MCF 10A (cell line): ENCODE measurements at places on chromosomes 5 and 9. TPM values are rescaled to one million over a fixed set of nuclear protein-coding genes. Genes with fewer than 3 reads are reported as not detected.

DNA sequence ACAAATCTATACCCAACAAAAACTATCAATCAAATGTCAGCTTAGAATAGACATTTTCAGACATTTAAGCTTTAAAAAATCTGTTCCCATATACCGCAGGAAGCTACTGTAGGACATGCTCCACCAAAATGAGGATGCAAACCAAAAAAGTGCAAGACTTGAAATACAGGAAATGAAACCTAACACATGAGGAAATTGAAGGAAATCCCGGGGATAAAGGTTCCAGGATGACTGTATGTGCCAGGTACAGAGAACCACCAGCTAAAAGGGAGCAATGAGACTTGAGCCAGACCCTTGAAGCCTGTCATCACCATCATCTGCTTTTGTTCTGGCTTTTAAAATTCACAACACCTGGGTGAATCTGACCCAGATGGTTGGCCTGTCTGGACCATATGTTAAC lies 21.4 kb downstream of the DIAPH1 start:
- H3K27me3 ChIP-seq: no peaks in the 10 kb centered on the region
- DNase-seq: no peak

- no peak for DNase-seq
- H3K27me3 ChIP-seq: peaks cover 72% of the 10 kb centered on the region
- no peaks in the 10 kb centered on the region for H3K36me3 ChIP-seq
- H3K4me3 ChIP-seq: no peak overlapping the region
- no peak overlapping the region for H3K27ac ChIP-seq
Measured at GRCh38 chr9:133526721-133527321, 2.1 kb upstream of the MYMK start.

DNA sequence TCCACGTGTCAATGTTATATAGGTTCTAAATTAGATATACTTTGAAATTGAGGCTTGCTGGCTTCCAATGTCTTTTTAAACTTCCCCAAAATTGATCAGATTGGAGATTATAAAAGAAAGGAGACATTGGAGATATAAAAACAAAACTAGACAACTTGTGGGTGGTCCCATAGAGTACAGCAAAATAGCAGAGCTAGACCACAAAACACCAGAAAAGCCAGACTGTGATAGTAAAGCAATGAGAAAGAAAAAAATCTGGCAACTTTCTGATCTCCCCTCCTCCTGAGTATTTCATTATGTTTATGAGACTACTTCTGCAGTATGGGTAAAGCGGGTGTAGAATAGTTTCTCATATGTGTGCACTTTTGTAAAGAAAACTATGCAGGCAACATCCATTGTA lies 713.8 kb upstream of the MEF2C start:
- no peaks in the 10 kb centered on the region for H3K27me3 ChIP-seq
- H3K27ac ChIP-seq: no peak overlapping the region
- H3K4me3 ChIP-seq: no peak overlapping the region
- no peaks in the 10 kb centered on the region for H3K36me3 ChIP-seq
- no peak for DNase-seq
- no peaks in the 10 kb centered on the region for H3K4me1 ChIP-seq

GRCh38 chr9:120876842-120877240 lies at the start of gene PHF19:
PHF19 (minus strand) TSS chr9:120877188; CDS start chr9:120874741, 2,447 bp downstream.
- no peaks in the 10 kb centered on the region for H3K27me3 ChIP-seq
- H3K27ac ChIP-seq: peak within 1 kb of the TSS; percentile 33
- peaks cover 40% of the 10 kb centered on the region for H3K4me1 ChIP-seq
- H3K4me3 ChIP-seq: peak within 1 kb of the TSS; percentile 76
- DNase-seq: peak; percentile 49

DNA sequence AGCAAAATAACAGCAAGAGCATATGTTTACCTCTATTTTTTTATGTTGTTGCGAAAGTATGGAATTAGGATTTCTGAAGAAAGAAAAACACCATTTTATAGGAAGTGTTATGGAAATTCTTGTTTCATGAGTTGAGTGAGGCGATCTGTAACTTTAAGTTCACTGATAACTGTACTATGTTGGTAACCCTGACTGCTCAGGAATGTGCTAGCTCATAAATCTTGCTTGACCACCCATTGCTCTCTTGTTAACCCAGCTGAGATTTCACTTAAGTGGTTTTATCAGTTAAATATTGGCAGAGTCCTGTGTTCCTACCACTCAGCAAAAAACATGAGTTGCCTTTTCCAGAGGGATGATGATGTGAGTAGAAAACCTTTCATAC lies 91.1 kb upstream of the STARD4 start:
- no peaks in the 10 kb centered on the region for H3K36me3 ChIP-seq
- H3K4me1 ChIP-seq: no peaks in the 10 kb centered on the region
- no peak overlapping the region for H3K4me3 ChIP-seq
- no peak for DNase-seq

DNA sequence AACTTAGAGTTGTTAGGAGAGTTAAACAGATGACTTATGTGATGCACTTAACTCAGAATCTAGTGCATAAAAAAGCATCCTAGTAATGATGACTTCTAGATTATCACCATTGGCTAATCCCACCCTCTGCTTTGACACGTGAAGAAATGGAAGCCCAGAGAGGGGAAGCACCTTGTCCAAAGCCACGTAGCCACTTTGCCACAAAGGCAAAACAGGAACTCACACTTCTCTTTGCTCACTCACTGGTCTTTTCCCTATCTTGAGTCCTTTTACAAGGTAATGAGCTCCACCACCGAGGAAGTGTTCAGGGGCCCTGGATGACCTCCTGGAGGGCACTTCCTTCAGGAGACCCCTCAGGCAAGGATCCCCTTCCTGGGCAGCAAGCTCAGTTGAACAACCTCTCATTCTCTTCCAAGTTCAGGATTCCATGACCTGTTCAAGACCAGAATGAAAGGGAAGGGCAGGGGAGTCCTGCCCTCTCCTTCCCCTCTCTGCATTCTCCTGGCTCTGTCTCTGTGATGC lies 89.7 kb downstream of the HRH2 start:
- H3K27me3 ChIP-seq: peaks cover 19% of the 10 kb centered on the region
- peaks cover 14% of the 10 kb centered on the region for H3K4me1 ChIP-seq
- no peak overlapping the region for H3K27ac ChIP-seq
- DNase-seq: no peak
- no peaks in the 10 kb centered on the region for H3K36me3 ChIP-seq

GRCh38 chr5:156009583-156009982 lies 317.4 kb upstream of the SGCD start:
- no peak overlapping the region for H3K27ac ChIP-seq
- H3K4me3 ChIP-seq: no peak overlapping the region
- no peaks in the 10 kb centered on the region for H3K27me3 ChIP-seq
- DNase-seq: no peak
- no peaks in the 10 kb centered on the region for H3K4me1 ChIP-seq
- H3K36me3 ChIP-seq: no peaks in the 10 kb centered on the region

Gene KLHL3
- 0.27 and 0.49 TPM in 2 replicates for total RNA-seq
